ENCODE measurements at places on chromosomes 1 and 21. TPM values are rescaled to one million over a fixed set of nuclear protein-coding genes. Genes with fewer than 3 reads are reported as not detected.

DNA sequence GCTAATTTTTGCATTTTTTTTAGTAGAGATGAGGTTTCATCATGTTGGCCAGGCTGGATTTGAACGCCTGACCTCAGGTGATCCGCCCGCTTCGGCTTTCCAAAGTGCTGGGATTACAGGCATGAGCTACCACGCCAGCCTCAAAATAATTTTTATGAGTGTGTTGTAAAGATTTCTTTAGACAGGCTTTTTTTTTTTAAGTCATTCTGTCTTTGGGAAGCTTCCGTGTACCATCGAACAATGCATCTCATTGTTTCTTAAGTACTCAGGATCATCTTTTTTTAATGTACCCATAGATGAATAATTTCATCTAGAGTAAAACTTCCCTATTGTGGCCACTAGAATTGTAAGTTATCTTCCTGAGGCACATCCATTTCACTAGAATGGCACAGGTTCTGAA lies 19.6 kb upstream of the SDC3 start:
- no peak overlapping the region for H3K4me3 ChIP-seq
- no peaks in the 10 kb centered on the region for H3K27me3 ChIP-seq
- H3K27ac ChIP-seq: no peak overlapping the region
- peaks cover 17% of the 10 kb centered on the region for H3K36me3 ChIP-seq
- DNase-seq: no peak

GRCh38 chr1:15761366-15762128 lies 3.0 kb downstream of the FBLIM1 start:
- no peaks in the 10 kb centered on the region for H3K36me3 ChIP-seq
- H3K27ac ChIP-seq: no peak overlapping the region
- no peak overlapping the region for H3K4me3 ChIP-seq

ANKRD45 gene
- total RNA-seq: not detected

GRCh38 chr1:117237726-117238381 lies 27.1 kb upstream of the VTCN1 start:
- H3K27me3 ChIP-seq: no peaks in the 10 kb centered on the region
- H3K4me3 ChIP-seq: no peak overlapping the region
- no peaks in the 10 kb centered on the region for H3K36me3 ChIP-seq
- no peaks in the 10 kb centered on the region for H3K4me1 ChIP-seq
- DNase-seq: peak; percentile 61

DNA sequence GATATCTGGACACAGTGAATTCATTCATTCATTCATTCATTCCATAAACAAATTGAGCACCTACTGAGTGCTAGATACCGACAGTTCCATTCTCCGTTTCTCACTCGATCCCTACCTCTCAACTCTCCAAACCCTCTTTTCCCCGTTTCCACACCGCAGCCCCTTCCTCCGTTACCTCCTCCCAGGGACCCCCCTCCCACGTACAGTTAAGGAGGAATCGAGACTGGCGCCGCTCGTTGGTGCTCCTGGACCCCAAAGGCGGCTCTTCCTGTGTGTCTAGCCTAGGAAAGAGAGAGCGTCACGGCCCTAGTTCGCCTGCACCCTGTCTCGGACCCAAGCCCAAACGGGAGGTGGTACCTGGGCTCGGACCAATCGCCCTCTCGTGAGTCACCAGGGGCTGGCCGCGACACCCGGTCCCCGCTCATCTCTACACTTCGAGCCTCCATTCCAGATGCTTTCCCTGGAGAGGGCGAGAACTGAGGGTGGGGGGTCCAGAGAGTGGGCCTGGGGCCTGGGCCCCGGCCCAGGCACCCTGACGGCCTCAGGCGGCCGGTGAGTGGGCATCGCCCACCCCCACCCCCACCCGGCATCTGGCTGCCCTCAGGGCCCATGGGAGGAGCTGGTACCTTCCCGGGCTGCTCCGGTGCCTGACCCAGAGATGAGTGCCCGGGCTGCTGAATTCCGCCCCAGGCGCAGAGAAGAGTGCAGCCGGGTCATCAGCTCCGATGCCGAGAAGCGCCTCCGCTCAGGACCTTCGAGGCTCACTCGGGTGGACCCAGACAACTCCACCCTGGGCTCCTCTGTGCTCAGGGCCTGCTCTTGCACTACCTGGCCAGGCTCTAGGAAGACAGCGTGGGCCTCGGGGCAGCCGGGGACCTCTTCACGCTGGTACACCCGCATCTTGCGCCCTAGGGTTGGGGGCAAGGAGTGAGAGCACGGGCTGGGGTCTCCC lies 4.9 kb downstream of the ARHGEF19 start:
- H3K27ac ChIP-seq: peak overlapping the region; percentile 86
- H3K27me3 ChIP-seq: no peaks in the 10 kb centered on the region
- no peaks in the 10 kb centered on the region for H3K36me3 ChIP-seq
- H3K4me1 ChIP-seq: 0 out of 2 replicates have a peak, but pooled peaks cover 4% of the 10 kb centered on the region

HSD3B1 gene
- not detected for total RNA-seq

GRCh38 chr1:11061652-11062365 lies 2.0 kb upstream of the SRM start:
- peaks cover 14% of the 10 kb centered on the region for H3K4me1 ChIP-seq

DNA sequence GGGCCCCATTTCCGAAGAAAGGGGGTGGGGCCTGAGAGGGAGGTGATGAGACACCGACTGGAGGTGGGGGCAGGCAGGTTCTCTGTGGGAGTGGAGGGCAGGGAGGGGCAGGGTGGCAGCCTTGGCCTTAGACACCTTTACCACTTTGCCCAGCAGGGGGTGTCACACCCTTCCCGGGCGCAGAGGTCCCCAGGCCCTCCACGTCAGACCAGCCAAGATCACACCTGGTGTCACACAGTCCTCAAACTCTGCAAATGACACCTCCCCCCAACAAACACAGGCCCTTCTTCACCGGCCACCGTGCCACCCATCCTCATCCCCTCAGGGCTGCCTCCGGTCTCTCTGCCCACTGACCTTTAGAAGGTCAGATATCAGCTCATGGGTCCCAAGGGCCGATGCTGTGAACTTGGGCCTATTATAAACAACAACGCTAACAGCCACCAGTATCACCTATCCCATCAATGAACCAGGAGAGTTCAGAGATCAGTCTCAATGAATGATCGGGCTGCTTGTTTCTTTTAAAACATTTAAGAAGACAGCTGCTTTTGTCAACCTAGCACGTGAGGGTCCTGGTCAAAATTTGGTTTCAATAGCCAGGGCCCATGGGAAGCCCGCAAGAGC lies 103.9 kb downstream of the CASZ1 start:
- DNase-seq: peak; percentile 10
- H3K36me3 ChIP-seq: no peaks in the 10 kb centered on the region
- H3K27ac ChIP-seq: no peak overlapping the region
- no peaks in the 10 kb centered on the region for H3K27me3 ChIP-seq
- no peak overlapping the region for H3K4me3 ChIP-seq
